ENCODE measurements at places on chromosomes 1 and 21.

- no peak for DNase-seq
These were observed 20.4 kb upstream of the TTC4 start for GRCh38 chr1:54695221-54695620.

DNA sequence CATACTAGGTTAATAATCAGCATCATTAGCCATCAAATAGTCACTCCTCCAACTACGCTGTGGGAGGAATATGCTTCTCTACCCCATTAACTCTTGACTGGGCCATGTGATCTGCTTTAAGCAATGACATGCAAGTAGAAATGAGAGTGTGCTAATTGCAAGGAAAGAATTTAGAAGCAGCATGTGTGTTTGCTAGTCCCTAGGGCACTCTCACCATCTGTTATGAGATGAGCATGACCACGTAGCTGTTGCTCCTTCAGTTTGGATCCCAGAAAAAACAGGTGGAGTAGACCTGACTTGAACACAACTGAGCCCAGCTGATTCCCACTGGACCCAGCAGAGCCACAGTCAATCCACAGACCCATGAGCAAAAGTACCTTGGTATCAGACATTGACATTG is 19.7 kb upstream of the RGS7 start:
- DNase-seq: no peak

DNA sequence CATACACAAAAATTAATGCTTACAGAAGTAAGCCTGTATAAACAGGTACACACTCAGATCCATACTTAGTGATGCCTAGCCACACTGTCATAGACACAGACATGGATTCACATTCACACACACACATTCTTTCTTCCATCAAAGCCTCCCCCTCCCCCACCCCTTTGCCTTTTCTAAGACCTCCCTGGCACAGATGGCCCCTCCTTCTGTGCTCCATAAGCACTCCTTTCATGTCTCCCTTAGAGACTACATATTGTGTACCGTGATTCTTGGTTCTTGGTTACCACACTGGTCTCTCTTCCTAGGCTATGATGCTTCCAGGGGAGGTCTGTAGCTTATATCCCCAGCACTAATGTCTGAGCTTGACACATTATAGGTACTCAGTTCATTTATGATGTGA is 2.0 kb upstream of the NHLH2 start:
- DNase-seq: no peak

- DNase-seq: no peak
These were observed 32.6 kb upstream of the TLR5 start for GRCh38 chr1:223175633-223176032.

- DNase-seq: no peak
These were observed 159.7 kb downstream of the PTGER3 start for GRCh38 chr1:70887936-70888335.

DNA sequence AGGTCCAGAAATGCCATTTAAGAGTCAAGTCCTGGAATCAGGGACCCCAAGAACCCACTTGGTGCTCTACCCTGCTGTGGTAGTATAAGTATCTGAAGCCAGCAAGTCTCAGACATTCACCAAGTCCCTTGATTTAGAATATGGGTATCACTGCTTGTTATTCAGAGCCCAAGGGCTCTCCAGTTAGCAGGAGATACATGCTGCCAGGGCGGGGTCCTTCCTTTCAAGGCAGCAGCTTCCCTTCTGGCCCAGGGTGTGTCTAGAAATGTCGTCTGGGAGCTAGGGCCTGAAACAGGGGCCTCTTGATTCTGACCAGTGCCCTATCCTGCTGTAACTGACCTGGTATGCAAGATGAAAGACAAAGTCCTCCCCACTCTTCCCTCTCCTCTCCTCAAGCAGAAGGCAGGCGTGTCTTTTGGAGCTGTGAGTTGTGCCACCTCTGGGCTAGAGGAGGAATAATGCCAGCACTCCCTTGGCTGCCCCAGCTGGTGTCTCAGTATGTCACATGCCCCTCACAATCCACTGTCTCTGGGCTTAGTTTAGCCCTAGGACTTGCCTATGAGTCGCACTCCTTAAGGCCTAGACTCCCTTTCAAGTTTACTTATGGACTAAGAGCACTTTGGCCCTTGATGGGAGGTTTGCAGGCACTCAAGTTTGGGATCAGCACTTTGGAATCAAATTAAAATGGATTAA is 200.2 kb downstream of the MRPL39 start:
- no peak for DNase-seq

DNA sequence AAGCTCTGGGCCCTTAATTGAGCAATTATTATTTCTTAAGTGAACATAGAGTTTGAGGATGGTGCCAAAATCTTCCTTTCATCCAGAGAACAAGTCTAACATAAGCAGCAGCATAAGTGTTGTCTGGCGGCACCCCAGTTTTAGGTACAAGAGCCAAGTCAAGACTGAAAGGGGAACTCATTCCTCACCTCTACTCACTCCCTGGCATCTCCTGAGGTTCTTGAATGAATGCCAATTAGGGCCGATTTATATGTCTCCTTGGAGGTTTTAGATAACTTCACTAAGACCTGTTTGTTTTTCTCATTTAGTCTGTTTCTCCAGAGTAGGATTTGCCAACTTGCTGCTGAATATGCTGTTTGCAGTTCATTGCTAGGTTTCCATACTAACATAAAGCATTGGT is 42.6 kb upstream of the ADGRL2 start:
- no peak for DNase-seq

- no peak for DNase-seq
These were observed 344.6 kb upstream of the LYPLAL1 start for GRCh38 chr1:218829097-218829496.
